ENCODE measurements at places on chromosomes 2 and 18.

DNA sequence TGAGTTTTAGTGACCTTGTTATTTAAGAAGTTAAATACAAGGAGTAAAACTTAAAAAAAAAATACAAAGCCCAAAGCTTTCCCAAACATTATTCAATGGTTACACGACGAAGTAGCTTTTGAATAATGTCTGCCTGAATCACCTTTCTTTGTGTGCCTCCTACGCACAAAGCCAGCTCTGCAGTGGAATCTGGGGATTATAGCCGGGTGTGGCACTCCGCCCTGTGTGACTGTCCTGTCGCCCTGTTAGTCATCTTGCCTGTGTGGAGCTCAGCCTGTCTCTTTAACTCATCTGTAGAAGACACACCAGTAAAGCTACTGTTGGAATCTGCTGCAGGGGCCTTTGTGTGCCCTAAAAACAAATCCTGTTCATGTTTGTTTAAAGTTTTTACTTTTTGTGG, 79.4 kb upstream of the TCF7L1 start:
- DNase-seq: no peak

DNA sequence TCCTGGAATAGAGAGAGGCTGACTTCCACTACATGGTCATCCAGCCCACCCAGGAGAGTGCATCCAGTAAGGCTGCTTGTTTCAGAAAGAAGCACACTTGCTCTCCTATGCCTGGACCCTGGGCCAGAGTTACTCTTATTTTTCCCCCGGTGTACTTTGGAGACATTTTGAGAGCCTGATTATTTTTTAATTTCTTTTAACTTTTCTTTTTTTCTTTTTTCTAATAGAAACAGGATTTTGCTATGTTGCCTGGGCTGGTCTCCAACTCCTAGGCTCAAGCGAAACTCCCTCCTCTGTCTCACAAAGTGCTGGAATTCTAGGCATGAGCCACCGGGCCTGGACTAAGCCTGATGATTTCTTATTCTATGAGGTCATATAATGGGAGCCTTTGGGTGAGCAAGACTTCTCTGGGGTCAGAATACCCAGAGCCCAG, 62.2 kb downstream of the RPL37A start:
- DNase-seq: no peak

GRCh38 chr18:36825526-36825925, 3.3 kb downstream of the TPGS2 start:
- DNase-seq: no peak

GRCh38 chr2:43265001-43265400, 38.6 kb upstream of the ZFP36L2 start:
- no peak for DNase-seq

GRCh38 chr2:167140767-167141166, 252.5 kb downstream of the XIRP2 start:
- no peak for DNase-seq

DNA sequence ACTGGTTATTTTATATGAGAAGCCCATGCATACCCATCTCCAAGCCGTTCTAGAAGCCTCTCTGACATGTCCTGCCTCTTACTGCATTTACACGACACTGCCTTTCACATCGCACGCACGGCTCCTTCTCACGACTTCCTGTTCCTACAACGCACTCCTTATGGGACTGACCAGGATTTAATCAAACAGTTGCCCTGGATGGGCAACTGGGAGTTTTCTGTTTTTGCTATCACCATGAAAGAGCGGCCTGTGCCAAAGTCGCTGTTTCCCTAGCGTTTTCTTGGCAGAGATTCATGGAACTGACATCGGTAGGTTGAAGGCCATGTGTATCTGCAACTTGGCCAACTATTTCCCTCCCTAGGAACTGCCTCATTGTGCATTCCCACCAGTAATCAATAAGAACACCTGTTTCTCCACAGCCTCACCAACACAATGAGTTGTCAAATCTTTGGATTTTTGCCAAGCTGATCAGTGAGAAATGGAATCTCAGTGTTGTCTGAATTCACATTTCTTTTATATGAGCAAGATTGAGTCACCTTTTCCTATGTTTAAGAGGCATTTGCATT, 97.2 kb upstream of the OTOS start:
- DNase-seq: no peak

DNA sequence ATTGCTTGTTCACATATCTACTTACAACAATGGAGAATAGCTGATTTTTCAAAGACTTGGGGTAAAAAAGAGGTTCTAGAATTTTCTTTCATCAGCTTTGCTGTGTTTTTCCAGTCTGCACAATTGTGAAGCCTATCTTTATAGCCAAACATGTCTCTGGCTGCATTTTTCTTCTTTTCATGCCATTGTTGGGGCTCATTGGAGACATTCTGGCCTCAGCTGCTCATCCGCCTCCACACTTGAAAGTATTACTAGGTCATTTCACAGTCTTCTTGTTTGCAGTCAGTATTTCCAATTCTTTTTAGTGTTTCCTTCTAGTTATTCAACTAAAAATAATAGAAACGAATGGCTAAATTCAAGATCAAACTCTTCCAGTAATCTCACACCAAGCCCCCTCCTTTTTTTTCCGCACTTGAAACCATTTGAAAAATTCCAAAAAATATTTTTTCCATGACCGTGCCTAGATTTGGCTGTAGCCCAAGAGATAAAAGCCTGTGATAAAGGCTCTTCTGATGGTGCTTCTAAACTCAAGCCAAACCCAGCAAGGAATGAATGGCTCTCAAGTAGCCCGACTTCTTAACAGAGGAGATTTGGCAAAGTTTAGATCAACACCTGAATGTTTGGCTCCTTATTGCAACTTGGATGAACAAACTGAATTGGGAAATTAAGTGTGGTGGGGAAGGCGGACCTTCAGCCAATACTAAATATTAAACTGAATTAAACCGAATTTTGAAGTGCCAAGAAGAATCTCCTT, 103.4 kb downstream of the NRP2 start:
- DNase-seq: no peak

DNA sequence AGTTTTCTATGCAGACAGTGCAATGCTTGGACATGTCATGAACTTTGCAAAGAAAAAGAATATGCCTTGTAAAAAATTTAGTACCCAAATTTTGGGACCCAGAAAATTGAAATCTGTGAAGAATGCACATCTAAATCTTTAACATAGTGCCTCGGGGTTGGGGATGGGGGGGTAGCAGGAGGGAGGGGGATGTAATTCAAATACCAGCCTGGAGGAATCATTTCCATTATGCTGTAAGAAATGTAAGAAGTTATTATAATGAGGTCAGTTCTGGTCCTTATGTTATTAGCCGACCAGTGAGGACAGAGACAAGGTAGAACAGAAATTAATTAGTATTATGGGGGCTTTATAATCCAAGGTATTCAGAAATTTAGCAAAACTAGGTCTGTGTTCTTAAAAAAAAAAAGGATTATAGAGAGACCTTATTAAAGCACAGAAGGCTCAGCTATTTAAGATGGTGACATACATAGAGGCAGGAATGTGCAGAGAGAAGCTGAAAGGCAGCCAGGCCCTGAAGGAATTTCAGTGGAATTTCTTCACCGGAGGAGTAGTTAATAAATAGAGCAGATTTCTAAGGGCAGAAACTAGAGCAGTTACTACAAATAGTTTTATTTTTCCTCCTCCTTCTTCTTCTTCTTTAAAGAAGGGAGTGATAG, 89.0 kb upstream of the RBMS1 start:
- DNase-seq: no peak

- DNase-seq: no peak
These were observed 11.0 kb upstream of the OSR1 start for GRCh38 chr2:19369341-19369955.

DNA sequence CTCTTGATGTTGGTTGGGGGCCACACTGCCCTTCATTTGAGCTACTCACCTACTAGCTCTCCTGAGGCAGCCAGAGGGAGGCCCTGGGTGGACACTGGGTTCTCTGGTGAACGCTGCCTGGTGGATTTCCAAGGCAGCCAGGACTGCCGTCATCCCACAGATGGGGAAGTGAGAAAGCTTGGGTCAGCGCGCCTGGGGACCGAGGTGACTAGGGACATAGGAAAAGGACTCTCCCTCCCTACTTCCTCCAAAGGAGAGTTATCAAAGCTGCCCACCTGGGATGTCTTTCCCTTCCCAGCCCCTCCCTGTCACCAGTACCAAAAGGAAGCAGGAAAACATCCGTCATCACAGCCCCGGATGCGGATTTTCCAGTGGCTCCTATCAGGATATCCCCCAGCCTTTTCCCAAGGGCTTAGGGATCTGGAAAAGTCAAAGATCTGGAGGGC, 3.8 kb upstream of the SEMA4C start:
- DNase-seq: peak; percentile 86

DNA sequence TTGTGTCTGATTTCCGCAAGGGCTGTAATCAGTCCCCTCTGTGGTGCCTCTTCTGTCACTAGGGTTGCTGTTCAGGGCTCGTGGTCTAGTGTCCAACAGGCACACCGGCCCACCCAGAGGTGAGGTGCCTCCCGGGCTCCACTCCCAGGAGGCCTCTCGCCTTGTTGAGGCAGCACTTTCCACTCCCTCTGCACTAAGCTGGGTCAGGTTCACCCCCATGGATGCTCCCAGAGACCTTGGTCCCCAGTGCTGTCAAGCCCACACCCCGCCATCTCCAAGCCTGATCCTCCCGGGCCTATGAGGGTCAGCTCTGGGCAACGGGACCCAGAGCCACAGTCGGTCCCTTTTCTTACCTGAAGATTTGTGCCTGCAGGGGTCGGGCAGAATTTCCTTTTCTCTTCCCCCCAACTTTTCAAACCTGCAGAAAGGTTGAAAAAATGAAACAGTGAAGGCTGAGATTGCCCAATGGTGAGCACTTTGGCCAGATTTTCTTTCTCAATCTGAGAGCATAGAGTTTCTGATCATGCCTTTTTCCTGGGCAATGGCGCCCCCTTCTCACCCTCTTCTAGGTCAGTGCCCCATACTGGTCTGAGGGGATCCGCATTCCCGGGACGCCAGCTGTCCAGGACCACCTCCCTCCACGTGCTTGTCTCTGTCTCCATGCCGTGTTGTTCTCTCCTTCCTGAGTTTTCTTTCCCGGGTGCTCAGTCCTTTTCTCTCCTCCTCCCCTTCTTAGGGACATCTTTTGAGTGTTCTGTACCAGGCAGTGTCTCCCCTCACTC, 148.0 kb downstream of the ASB1 start:
- DNase-seq: peak; percentile 58

DNA sequence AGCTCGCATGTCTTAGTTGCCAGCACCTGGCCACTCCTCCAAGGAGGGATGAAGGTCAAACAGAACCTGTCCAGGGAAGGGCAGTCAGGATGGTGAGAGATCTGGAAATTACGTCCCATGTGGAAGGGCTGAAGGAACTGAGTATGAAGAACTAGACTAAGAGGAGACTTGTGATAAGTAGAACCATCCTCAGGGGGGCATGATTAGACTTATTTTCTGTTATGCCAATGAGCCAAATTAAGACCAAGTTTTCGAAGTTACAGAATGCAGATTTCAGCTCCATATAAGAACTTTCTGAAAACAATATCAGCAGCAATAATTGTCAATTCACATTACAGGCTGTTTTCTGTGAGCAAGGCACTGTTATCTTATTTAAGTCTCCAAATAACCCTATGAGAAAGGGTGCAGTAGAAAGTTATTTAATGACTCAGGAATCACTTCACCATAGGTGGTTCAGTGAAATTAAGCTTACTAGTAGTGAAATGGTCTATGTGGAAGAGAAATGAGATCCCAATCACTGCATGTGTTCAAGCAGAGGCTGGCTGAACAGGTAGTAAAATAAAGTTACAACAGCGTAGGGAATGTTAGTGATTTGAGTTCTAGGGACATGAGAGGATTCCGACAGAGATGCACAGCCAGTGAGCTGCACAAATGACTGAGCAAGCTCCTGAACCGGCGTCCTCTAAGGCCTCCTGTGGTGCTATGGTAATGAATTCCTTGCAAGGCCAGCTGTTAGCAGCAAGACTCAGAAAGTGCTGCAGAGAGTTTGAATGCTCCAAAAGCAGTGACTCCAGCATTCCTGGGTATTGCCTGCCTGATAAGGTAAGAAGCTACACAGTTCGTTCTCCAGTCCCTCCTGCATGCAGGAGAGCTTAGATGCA, 4.5 kb upstream of the DYM start:
- no peak for DNase-seq

GRCh38 chr2:69777786-69778105, 35.8 kb downstream of the ANXA4 start:
- no peak for DNase-seq

- no peak for DNase-seq
These were observed 127.7 kb downstream of the RHBDD1 start for GRCh38 chr2:226963528-226963927.

DNA sequence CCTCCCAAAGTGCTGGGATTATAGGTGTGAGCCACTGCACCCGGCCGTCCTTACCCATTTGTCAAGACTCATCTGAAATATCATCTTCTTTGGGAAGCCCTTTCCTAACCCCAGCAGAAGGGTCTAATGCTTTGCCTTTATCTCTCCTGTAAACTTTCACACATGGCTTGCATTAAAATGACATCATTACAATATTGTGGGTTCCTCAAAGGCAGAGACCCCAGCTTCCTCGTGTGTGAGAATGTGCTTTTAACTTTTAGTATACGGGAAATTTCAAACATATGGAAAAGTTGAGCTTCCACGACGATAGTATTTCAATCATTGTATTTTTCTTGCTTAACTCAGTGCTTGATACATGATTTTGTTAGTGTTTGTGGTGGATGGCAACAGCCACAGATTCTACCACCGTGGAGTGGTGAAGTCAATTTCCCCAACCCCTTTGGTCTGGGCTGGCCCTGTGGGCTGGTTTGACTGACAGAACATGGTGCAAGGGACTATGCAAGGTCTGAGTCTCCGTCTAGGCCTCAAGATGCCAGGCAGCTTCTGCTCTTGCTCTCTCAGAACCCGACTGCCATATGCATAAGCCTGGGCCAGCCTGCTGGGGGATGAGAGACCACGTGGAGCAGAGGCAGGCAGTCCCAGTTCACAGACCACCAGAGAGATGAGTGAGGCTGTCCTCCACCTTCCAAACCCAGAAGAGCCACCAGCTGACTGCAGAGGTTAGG, 39.9 kb downstream of the NGEF start:
- DNase-seq: peak; percentile 18

GRCh38 chr2:149767516-149767974, 180.0 kb upstream of the MMADHC start:
- no peak for DNase-seq

DNA sequence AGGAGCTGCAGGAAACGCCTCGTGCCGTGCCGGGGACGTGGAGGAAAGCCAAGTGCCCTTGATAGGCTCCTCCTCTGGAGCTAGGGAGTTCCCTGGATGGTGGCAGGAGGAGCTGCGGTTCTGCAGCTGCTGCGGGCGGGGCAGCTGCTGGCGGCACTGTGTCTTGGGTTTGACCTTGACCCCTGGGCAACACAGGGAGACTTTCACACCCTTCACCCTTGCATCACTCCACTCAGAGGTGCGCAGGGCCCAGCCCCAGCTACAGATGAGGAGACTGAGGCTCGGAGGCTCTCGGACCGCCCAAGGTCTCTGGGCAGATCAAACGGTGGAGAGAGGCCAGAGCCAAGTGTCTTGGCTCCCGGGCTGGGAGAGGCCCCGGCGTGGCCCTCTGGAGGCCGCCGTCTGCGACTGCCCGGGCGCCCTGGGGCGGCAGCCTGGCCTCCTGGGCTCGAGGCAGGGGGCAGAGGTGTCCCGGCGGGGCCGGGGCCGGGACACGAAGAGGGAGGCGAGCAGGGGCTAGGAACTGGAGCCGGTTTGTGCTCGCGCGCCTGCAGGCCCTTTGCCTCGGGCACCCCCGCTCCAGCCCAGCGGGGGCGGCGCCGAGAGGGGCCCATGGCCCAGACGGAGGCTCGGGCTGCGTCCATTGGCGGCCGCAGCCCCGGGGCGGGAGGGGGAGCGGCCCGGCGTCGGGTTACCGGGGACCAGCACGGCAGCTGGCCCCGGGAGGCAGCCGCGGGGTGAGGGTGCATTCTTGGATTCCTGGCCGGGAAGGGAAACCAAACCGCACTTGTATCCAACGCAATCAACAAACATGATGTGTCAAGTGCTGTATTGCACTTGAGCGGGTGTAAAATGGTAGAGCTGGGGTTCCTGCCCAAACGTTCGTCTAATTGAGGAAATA, 129.6 kb upstream of the SLC1A4 start:
- peak; percentile 59 for DNase-seq

- DNase-seq: peak; percentile 69
These were observed 48.3 kb downstream of the TNS1 start for GRCh38 chr2:217954469-217954868.
